ENCODE measurements at places on chromosomes 12 and 14.
A peak's percentile ranks its signal among the peaks of the same experiment; 100 is the strongest.

DNA sequence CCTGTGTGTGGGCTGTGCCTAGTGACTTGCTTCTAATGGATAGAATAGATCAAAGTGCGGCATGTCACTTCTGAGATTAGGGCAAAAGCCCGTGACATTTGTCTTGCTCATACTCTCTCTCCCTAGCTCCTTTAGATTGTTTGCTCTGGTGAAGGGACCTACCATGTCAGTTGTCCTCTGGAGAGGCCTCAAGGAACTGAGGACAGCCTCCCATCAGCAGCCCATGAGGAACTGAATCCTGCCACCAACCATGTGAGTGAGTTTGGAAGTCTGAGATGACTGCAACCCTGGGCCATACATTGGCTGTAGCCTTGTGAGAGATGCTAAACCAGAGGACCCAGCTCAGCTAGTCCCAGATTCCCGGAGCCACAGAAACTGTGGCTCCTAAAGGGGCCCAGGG lies 101.6 kb upstream of the ESRRB start:
- DNase-seq, result no peak

GRCh38 chr12:109722721-109723094 lies 9.1 kb downstream of the FAM222A start:
- no peak for DNase-seq

DNA sequence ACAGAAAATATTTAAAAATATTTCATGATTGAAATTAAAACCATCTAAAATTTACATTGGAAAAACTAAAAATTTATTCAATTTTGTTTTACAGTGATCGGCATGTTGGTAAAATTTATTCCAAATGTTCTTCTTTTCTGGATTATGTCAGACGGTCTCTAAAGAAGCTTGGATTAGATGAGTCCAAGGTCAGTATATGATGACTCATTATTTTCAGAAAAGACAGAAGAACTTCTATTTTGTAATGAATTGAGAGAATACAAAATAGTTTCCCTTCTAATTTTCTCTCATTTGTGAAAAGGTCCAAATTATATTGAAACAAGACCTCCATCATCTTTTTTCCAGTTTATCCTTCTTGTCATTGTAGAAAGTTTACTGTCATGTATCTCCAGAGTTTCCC lies 98.3 kb downstream of the METTL25 start:
- DNase-seq, result no peak

DNA sequence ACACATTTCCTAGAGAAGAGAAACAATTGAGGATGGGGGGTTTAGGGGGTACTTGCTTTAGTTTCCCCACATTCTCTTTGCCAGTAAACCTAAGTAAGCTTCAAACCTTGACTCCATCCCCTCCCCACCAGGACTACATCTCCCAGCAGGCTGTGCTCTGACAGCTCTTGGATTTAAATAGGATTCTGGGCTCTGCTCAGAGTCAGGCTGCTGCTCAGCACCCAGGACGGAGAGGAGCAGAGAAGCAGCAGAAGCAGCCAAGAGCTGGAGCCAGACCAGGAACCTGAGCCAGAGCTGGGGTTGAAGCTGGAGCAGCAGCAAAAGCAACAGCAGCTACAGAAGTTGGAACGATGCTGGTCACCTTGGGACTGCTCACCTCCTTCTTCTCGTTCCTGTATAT lies 20.6 kb downstream of the RDH12 start:
- DNase-seq, result peak; percentile 29

DNA sequence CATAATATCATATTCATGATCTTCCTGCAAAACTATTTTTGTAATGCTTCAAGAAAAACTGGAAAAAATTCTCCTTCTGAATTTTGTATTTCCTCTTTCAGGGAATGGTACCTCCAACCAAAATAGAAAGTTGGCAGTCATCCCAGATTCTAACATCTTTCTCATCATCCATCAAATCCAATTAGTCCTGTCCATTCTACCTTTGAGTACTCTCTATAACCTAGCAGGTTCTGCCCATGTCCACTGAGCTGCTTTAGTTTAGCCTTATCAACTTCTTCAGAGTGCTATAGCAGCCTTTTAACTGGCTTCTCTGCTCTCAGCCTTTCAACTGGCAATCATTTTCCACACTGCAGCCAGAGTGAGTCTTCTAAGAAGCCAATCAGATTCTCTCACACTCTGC lies 236.2 kb downstream of the AKAP6 start:
- DNase-seq, result no peak

DNA sequence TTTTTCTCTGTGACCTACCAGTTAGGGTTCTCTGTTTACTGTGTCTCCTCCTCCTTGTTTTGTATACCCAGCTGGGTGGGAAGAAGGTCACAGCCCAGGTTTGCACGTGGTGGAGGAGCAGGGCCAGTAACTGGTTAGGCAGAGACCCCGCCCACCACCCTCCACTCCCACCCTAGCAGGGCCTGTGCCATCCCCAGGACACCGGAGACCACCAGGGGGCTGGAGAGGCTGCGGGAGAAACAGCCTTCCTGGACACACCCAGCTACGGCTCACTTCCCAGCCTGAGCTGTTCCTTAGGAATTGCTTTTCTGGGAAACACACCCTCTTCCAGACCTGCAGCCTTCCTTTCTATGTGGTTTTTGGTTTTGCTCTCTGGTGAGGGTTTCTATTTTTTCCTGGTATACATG lies 21.1 kb downstream of the BDKRB2 start:
- DNase-seq, result no peak
